Hepatocyte (in vitro differentiated cells): ENCODE measurements at places on chromosomes 3 and 15. TPM values are rescaled to one million over a fixed set of nuclear protein-coding genes. Genes with fewer than 3 reads are reported as not detected.

SLC9C1 gene
- 0.30 TPM in 1 of 2 replicates, not detected in the other for polyA plus RNA-seq

FRMD4B gene
- polyA plus RNA-seq: 10.8 and 12.1 TPM in 2 replicates

TMC3 gene
- 0.19 TPM in 1 of 2 replicates, not detected in the other for polyA plus RNA-seq

DPPA2 gene
- polyA plus RNA-seq: not detected in 2 replicates

FBXW12 gene
- 0.18 TPM in 1 of 2 replicates, not detected in the other for polyA plus RNA-seq

NRROS gene
- not detected in 2 replicates for polyA plus RNA-seq

DNA sequence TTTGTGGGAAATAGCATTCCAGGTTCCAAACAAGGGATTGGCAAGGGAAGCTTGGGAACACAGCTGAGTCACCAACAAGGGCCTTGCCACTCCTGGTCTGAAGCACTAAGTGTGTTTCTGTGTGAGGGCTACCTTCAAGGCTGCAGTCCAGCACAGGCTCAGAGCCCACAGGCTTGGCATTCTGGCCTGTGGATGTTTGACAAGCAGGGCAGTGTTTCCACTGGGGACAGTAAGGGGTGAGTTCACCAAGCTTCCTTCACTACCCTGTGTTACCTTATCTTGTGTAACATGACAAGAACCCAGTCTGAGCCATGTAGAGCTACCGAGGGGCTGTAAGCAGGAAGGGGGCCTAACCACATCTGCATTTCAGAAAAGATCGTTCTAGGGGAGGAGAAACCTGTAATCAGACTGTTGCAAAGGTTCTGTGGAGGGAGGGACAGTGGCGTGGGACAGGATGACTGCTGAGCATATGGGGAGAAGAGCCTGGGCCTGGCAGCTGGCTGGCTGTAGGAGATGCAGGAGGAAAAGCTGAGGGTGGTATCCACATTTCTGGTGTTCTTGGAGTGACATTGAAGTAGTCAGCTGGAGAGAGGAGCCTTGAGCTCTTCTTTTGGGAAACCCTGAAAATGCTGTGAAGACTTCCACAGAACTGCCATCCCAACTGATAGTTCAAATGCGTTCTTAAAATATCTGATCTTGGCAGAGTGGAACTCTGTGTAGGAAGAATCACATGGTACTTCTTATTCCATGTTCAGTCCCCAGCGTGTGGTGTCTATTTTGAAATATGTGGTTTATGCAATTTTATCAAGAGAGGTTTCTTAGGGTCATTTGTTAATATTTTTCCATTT lies 61.3 kb downstream of the CTDSPL start:
- no peaks in the 10 kb centered on the region for H3K27me3 ChIP-seq
- no peak overlapping the region for H3K27ac ChIP-seq
- no peak overlapping the region for H3K4me3 ChIP-seq
- peaks cover 32% of the 10 kb centered on the region for H3K4me1 ChIP-seq

DNA sequence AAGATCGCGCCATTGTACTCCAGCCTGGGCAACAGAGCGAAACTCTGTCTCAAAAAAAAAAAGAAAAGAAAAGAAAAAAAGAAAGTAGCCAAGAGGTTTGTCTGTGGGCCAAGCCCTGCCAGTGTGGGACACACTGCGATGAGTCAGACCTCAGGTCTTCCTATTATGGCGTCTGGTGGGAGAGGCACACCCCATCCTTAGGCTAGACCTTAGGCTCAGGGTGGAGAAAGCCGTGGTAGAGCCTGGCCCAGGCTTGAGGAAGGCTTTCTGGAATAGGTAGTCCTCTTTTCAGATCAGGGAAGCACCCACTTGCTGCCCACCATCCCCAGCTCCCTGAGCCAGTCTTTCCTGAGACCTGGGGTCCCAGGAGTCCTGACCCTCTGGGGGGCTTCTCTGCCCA lies 6.0 kb downstream of the HEMK1 start:
- H3K36me3 ChIP-seq: no peaks in the 10 kb centered on the region
- H3K4me3 ChIP-seq: no peak overlapping the region
- H3K4me1 ChIP-seq: peaks cover under 1% of the 10 kb centered on the region

- no peaks in the 10 kb centered on the region for H3K27me3 ChIP-seq
- H3K4me3 ChIP-seq: no peak overlapping the region
- peak overlapping the region; percentile 15 for H3K27ac ChIP-seq
- no peaks in the 10 kb centered on the region for H3K36me3 ChIP-seq
These were observed 55.8 kb downstream of the TBL1XR1 start for GRCh38 chr3:177141471-177141870.

DNA sequence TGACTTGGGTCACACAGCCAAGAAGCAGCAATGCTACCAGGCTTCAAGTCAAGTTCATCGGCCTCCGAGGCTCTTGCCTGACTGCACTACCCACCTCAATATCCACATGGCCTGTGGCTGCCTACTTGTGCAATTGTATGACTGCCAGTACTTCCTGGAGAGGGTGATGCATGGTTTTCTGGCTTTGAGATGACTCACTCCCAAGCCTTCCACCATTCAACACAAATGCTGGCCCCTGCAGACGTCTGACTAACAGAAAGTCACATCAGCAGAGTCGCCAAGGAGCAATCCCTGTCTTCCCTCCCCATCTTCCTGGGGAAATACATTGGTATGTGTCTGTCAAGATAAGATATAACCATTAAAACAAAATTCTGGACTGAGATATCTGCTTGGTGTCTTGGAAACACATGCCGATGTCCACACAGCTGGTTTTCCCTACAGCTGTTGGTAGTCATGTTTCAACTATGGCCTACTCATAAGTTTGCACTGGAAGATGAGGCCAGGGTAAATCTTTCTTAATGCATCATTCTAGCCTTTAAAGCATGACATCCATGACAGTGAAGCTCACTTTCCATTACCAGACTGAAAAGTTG lies 79.6 kb upstream of the SPATA12 start:
- peaks cover 23% of the 10 kb centered on the region for H3K4me1 ChIP-seq
- H3K36me3 ChIP-seq: no peaks in the 10 kb centered on the region
- peak overlapping the region; percentile 81 for H3K27ac ChIP-seq
- no peaks in the 10 kb centered on the region for H3K27me3 ChIP-seq
- peak; percentile 87 for DNase-seq
- no peak overlapping the region for H3K4me3 ChIP-seq

DNA sequence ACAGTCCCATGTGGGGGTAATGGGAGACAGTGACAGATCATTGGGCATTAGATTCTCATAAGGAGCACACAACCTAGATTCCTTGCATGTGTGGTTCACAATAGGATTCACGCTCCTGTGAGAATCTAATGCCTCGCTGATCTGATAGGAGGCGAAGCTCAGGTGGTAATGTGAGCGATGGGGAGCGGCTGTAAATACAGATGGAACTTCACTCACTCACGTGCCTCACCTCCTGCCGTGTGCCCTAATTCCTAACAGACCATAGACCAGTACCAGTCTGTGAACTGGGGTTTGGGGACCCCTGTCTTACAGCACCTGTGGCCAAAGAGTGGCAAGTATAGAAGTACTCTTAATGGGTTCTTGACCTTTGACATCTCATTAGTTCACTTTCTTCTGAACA lies 554.7 kb downstream of the FOXP1 start:
- H3K27me3 ChIP-seq: no peaks in the 10 kb centered on the region
- H3K27ac ChIP-seq: no peak overlapping the region
- no peak for DNase-seq
- H3K4me1 ChIP-seq: peaks cover 19% of the 10 kb centered on the region
- H3K4me3 ChIP-seq: no peak overlapping the region

DNA sequence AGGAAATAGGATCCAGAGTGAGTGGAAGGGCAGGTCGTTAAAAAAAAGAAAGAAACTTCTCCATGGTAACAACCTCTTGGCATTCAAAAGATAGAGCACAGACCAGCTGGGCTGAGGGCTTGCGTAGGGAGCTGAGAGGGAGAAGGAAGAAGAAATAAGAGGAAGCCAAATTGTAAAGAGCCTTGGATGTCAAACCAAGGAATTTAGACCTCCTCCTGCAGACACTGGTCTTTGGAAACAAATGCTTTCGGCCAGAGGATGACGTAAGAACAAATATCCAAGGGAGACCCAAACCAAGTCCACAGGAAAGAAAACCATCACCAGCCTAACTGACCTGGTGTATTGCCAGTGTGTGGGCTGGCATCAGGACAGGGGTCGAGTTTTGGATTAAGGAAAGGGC lies 155.2 kb downstream of the UACA start:
- no peaks in the 10 kb centered on the region for H3K27me3 ChIP-seq
- DNase-seq: no peak
- no peaks in the 10 kb centered on the region for H3K36me3 ChIP-seq

DNA sequence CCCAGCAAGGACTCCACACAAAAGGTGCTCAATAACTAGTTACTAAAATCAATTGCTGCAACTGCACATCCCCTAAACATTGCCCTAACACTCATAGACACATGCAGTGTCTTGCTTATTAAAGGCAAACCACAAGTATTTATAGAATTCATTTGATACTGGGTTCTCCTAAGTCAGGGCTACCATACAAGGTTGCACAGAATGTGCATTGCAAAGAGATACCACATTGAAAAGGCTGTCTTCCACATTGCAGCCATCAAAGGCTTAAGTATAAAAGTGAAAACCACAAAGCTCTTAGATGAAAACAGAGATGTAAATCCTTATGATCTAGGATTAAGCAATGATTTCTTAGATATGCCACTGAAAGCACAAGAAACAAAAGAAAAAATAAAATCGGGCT lies 33.6 kb upstream of the TOPAZ1 start:
- peaks cover 16% of the 10 kb centered on the region for H3K4me1 ChIP-seq
- no peak overlapping the region for H3K4me3 ChIP-seq
- no peaks in the 10 kb centered on the region for H3K27me3 ChIP-seq
- DNase-seq: no peak
- H3K27ac ChIP-seq: no peak overlapping the region

- peaks cover 6% of the 10 kb centered on the region for H3K4me1 ChIP-seq
- H3K36me3 ChIP-seq: no peaks in the 10 kb centered on the region
- H3K4me3 ChIP-seq: no peak overlapping the region
These were observed 353.6 kb downstream of the CLSTN2 start for GRCh38 chr3:140288595-140288994.

DNA sequence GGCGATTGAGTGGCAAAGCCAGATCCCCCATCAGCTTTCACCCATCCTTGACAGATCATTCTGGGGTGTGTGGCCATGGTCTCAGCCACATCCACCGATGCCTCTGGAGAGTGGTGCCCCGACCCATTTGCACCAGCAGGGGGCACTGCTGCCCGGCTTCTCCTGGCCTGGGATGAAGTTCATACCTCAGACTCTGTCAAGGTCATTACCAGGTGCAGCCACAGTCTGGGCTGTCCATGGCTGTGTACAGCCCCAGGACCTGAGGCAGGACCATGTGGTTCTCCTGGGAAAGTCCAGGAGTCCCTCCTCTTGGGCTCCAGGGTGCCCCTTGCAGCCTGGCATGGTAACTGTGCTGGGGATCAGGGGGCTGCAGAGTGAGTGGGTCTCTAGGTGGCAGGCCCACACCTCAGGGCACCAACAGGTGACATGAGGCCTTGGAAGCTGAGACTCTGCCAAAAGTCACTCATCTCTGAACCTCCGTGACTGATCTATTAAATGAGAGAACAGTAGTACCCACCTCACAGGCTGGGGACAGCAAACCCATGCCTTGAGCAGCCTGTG lies 67.2 kb downstream of the CACNA2D2 start:
- no peaks in the 10 kb centered on the region for H3K4me1 ChIP-seq
- DNase-seq: peak; percentile 84
- no peaks in the 10 kb centered on the region for H3K36me3 ChIP-seq
- no peak overlapping the region for H3K4me3 ChIP-seq
- H3K27ac ChIP-seq: no peak overlapping the region
- H3K27me3 ChIP-seq: no peaks in the 10 kb centered on the region

DNA sequence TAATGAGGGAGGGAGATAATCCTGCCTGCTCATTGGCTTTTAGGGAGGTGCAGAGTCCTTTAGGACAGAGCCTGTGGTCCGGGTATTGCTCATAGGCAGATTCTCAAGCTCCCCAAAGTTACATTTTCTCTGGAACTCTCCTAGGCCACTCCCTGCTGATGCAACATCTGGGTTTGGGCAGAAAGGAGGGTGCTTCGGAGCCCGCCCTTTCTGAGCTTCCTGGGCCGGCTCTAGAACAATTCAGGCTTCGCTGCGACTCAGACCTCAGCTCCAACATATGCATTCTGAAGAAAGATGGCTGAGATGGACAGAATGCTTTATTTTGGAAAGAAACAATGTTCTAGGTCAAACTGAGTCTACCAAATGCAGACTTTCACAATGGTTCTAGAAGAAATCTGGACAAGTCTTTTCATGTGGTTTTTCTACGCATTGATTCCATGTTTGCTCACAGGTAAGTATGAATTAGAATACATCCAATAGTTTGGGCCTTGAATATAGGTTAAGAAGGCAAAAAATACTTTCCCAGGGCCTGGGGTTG lies at the start of gene IL20RB:
Gene IL20RB, plus strand, starts transcription at position 233 of the 538 bp plus-strand sequence. Its CDS starts 131 bp downstream, at position 364.
- no peaks in the 10 kb centered on the region for H3K27me3 ChIP-seq
- H3K36me3 ChIP-seq: no peaks in the 10 kb centered on the region
- DNase-seq: no peak
- H3K4me3 ChIP-seq: no peak within 1 kb of the TSS
- peaks cover 19% of the 10 kb centered on the region for H3K4me1 ChIP-seq

DNA sequence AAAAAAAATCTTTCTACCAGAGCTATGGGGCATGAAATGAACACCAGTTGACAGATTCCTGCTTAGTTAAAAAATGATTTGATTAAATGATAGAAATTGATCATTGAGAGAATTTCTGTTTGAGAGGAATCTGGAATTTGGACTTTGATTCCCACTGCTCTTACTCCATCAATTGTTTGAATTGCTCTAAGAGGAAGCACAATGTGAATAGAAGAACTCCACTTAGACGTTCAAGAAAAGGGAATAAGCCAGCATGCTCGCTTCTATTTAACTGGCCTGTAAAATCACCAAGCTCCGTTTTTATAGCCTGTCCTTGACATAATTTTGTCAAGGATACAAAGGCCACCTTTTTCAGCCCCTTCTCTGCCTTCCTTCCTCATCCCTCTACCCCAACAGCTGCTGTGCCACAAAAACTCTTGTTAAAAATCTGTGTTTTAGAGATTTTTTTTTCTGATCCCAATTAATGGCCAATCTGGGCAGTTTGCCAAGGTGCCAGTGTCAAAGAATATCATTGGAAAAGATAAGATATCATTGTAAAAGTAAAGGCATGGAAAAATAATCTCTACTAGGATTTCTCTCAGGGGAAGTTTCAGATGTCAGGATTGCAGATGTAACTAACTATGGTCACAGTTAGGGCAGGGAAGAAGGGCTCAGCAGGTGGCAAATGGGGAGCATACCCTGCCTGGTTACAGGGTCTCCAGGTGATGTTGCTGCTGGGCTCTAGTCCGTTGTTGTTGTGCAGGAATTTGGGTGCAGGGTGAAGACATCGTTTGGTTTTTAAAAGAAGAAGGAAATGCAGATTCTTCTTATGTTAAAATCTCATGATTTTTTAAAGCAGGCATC lies 301.8 kb upstream of the PDZRN3 start:
- no peaks in the 10 kb centered on the region for H3K27me3 ChIP-seq
- no peaks in the 10 kb centered on the region for H3K4me1 ChIP-seq
- H3K36me3 ChIP-seq: no peaks in the 10 kb centered on the region
- no peak overlapping the region for H3K4me3 ChIP-seq

DNA sequence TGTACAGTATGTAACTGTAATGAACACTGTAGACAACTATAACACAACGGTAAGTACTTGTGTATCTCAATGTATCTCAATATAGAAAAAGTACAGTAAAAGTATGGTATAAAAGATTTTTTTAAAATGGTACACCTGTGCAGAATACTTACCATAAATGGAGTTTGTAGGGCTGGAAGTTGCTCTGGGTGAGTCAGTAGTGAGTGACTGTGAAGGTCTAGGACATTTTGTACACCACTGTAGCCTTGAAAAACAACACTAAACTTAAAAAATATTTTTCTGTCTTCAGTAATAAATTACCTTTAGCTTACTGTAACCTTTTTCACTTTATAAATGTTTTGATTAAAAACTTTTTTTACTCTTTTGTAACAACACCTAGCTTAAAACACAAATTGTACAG lies 142.9 kb downstream of the ATG7 start:
- H3K27ac ChIP-seq: no peak overlapping the region
- no peak overlapping the region for H3K4me3 ChIP-seq
- no peaks in the 10 kb centered on the region for H3K36me3 ChIP-seq
- no peaks in the 10 kb centered on the region for H3K27me3 ChIP-seq
- no peaks in the 10 kb centered on the region for H3K4me1 ChIP-seq
- DNase-seq: no peak
